ENCODE measurements at places on chromosomes 2 and 18.

GRCh38 chr2:43212931-43213330 lies 13.5 kb downstream of the ZFP36L2 start:
- no peak for DNase-seq

DNA sequence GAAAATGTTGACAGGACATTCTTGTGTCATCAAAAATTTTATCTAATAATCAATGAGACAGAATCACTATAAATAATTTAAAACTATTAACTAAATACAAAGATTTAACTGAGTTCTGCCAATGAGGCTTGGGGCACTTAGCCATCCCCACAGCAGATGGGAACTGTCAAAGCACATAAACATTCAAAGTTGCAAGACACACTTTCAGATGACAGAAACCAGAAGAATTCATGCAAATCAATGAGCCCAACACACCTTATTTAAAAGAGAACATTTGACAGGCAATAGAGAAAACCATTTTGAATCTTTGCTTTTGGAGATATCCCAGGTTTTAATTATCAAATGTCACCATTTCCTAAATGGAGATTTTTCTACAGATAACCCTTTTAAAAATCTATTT lies 566.2 kb downstream of the IRS1 start:
- DNase-seq: no peak

GRCh38 chr2:11500702-11501303 lies 33.0 kb upstream of the GREB1 start:
- DNase-seq: no peak

GRCh38 chr2:99900556-99900955 lies 241.8 kb downstream of the AFF3 start:
- no peak for DNase-seq

- DNase-seq: peak; percentile 72
These were observed 100.3 kb upstream of the NEDD4L start for GRCh38 chr18:57943723-57944122.

DNA sequence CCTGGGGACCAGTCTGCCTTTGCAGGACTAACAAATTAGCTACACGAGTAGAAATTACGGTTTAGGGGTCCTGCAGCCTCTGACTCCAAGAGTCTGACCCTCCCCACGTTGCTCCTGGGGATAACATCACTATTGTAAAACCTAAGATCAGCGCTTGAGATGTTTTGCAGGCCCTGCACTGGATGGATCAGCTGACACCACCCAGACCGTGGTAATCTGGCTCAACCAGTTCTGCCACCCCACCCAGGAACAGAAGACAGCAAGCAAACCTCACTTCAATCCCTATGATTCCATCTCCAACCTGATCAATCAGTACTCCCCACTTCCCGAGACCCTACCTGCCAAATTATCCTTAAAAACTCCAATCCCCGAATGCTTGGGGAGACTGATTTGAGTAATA lies 31.7 kb downstream of the NGEF start:
- no peak for DNase-seq

DNA sequence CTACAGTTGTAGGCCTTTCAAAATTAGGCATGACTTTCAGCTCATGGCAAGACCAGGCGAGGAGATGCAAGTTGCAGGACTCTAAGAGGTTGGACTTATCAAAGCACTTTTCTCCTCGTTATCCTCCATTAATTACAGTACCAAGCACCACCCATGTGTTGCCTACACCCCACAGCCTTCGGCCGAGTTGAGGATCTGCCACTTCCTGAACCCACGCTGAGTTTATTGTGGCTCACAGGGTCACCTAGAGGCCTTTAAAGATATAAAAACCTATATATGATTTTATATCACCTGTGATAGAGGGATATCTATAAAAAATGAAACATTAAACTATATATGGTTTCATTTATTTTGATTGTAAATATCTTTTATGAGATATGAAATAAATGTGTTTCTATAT lies 2.6 kb downstream of the UGT1A10 start:
- no peak for DNase-seq
